ENCODE measurements at places on chromosomes 16 and 17.
A peak's percentile ranks its signal among the peaks of the same experiment; 100 is the strongest.

DNA sequence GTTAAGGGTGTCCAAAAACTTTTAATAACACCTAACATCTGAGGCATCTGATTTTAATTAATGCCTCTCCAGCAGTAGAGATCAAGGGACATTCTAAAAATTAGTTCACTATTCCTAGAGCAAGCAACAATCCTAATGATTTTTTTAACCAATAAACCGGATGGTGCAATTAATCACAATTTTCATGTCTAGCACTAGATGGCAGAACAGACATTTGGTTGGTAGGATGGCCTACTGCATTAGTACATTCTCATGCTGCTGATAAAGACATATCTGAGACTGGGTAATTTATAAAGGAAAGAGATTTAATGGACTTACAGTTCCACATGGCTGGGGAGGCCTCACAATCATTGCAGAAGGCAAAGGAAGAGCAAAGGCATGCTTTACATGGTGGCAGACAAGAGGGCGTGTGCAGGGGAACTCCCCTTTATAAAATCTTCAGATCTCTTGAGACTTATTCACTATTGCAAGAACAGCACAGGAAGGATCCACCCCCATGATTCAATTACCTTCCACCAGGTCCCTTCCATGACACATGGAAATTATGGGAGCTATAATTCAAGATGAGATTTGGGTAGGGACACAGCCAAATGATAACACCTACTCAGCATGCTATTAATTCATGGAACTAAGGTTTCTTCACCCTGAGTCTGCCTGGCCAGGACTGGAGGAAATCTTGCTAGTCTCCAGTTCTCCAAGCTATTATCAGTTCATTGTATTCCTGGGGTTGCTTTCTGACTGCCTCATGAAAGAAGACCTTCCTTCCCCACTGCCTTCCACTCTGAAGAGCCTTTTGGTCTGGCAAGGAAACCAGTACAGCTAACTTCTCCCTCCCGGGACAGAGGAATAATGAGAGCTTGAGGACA lies 24.8 kb downstream of the HS3ST3A1 start:
- no peak for DNase-seq

- no peak for DNase-seq
Measured at GRCh38 chr16:14364386-14365199, 265.5 kb downstream of the PARN start.

- no peak for DNase-seq
Measured at GRCh38 chr17:62706598-62707424, 79.3 kb downstream of the MRC2 start.

GRCh38 chr17:77681861-77682260 lies 276.6 kb upstream of the TNRC6C start:
- DNase-seq = no peak

DNA sequence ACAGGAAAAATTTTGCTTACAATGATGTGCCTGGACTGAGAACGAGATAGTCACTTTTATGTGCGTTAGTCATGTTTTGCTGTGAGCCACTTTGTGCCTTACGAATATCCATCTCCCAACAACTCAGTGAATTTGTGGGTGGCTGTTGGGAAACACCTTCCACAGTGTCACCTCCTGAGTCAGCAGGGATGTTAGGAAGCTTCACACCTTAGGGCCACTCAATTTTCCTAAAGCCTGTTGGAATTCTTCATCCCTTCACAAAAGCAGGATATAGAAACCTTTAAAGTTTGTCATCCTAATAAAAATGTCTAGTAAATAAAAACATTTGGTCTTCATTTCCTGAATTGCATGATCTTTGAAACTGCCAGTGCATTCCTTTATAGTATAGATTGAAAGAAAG lies 4.3 kb upstream of the KRTAP3-1 start:
- DNase-seq = no peak

DNA sequence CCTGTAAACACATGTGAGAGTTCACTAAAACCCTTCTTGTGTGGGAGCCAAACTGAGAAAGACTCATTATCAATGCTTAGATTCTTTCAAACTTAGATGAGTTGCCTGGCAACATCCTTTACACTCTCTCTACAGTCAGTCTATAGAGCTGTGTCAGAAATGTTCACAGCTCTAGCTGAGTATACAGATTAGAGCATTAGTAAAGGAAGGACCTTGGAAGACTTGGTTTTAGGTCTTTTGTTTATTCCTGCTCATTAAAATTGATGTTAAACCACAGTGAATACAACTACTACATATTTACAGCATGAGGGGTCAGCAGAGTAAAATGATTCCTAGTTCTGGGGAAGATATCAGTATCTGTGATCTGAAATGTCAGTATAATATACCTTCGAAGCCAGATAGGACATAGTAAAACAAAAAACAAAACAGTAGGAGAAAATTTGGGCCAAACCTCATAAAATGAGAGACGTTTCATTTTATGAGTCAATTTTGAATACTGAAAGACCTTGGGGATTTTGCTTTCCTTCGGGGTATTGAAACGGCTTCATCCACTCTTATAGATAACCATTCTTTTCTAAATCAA lies 186.0 kb downstream of the TANC2 start:
- no peak for DNase-seq

- no peak for DNase-seq
Measured at GRCh38 chr17:79600681-79601131, 10.1 kb downstream of the RBFOX3 start.

GRCh38 chr17:7750321-7750821 lies 32.8 kb downstream of the DNAH2 start:
- no peak for DNase-seq

DNA sequence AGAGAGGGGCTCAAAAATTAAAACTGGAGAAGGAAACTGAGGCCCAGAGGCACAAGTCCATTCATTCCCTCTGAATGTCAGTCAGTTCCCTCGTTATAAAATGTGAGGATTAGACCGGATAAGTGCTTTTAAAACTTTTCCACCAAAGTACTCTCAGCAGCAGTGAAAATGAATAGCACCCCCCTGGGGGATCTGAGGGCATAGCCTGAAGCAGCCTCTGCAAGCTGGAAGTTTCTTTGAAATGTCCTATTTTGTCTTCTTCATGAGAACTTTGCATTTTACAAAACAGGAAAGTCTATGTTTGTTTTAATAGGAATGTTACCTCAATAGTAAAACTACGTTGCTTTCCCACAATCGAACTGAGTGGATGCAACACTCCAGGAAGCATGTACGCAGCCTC lies 273.0 kb downstream of the CEP112 start:
- no peak for DNase-seq

GRCh38 chr17:40174514-40174913 lies 2.8 kb upstream of the RAPGEFL1 start:
- no peak for DNase-seq

GRCh38 chr17:39631403-39631802 lies 4.7 kb downstream of the PPP1R1B start:
- DNase-seq = no peak

- DNase-seq = no peak
Measured at GRCh38 chr17:4368341-4368740, 1.9 kb upstream of the UBE2G1 start.

DNA sequence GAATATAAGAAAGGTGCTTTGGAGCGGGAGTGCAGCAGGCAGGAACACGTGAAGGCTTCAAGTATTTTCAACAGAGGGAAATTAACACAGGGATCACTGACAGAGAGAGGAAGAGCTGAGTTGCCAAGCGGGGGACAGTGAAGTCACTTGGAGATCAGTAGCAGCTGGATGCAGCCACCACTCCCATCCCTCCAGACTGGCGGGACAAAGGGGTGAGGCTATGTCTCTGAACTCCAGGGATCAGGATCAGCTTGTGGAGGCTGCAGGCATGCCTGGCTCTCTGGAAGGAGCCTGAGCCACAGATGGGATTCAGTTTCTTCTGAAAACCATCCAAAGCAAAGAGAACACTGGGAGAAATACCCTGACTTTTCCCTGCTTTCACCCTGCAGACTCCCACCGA lies 113.7 kb upstream of the IRX3 start:
- DNase-seq = no peak

- DNase-seq = no peak
Measured at GRCh38 chr17:46033392-46033791, 34.3 kb downstream of the STH start.

DNA sequence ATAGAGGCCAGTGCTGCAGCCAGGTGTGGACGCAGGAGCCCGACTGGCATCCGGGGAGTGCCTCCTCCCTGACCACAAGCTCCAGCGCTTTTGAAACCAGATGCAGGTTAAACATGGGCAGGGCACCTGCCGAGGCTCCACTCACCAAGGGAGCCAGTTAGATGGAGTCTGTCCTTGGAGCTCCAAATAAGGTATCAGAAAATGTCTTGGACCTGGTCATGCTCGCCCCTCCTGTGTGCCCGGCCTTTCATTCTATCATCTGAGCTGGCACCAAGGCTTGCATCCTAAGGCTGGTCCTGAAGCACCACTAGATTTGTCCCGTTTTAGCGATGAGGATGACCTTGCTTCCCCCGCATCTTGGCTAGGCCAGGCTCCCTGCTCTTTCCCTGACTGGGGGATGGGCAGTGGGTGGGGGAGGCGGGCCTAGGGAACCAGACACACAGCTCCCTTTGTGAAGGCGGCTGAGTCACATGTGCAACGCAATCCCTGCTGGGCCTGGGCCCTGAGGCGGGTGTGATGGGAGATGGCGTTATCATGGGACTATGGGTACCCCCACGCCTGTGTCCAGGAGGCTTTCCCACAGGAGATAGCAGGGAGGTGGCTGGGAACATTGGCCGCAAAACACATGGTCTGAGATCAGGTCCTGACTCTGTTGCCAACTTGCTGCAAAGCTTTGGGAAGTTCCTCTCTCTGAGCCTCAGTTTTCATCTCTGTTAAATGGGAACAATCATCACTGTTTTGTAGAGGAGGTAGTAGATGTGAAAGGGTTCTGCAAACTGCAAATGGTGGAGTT lies 5.0 kb upstream of the ADGRG1 start:
- no peak for DNase-seq

- DNase-seq = no peak
Measured at GRCh38 chr16:23318639-23319038, 16.5 kb downstream of the SCNN1B start.

- DNase-seq = no peak
Measured at GRCh38 chr16:66002601-66003000, 363.9 kb upstream of the CDH5 start.

DNA sequence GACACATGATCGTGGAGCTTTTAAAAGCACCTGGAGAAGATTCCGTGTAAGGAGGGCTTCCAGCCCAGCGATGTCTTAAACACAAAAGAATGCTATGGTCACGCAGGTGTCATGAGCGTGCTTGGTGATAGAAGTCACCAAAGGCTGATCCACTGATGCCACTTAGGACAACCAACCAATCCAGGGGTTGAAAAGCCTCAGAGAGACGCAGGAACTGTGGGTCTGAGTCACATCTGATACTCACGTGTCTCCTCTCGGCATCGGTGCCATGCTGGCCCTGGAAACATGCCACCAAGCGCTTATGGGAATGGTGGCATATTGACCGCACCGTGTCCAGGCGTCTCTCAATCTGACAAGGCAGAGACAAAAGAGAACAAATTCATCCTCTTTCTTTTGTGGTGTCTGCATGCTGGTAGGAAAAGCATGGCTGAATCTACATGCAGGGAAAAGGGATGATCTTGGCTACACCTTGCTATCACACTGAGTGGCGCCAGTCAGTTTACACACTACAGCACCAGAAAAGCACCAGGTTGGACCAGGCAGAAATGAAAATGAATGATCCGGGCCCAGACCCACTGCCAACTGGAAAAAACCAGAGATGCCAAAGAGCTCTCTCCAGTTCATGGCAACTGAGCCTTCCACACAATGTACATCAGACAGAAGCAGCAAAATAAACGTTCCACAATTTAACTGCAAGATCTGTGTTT lies 38.0 kb downstream of the ARHGAP17 start:
- DNase-seq = no peak

DNA sequence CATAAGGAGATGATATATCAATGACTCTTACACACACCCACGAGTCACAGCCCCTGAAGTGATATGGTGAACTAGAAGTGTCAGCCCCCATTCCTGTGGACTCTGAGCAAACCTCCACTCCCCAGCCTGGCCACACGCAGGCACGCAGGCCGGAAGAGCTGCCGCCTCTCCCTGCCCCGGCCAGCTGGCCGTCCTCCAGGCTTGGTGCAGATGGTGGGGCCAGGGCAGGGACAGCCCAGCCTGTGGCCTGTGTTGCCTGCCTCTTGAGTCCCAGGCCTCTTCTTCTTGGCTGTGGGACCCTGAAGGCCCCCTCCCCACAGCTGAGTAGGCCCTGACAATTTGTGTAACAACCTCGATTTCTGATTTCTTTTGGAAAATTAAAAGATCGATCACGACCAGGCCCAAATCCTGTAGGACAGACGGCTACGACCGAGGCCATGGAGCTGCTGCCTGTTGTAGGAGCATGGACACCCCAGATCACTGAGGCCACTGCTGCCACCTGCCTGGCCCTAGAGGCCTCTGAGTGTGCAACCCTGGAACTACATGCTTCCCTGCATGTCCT lies 10.0 kb upstream of the MPRIP start:
- no peak for DNase-seq

DNA sequence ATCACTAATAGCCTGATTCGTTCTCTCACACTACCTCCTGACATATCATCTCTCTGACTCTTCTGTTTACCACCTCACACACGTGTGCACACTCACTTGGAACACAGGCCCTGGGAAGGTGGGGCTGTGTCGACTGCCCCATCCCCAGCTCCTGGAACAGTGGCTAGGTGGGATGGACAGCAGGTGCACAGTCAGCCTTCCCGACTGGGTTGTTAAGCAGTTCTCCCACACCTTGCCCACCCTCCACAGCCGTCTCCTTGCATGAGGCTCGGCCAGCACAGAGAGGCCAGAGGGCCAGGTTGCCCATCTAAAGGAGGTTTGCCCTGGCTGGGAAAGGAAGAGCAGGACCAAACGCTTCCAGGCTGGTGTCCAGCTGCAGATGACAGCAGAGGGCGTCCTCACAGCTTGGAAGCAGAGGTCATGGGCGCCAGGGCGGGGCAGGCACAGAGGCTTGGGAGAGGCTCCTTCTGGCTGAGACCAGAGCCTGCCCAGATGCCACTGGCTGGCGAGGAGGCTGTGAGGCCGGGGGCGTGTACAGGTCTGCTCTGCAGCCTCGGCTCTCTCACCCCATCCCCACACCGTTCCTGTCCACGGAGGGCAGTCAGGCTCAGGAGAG lies 92.8 kb downstream of the AMFR start:
- DNase-seq = no peak

- DNase-seq = no peak
Measured at GRCh38 chr16:31256466-31256865, 3.3 kb upstream of the ITGAM start.

DNA sequence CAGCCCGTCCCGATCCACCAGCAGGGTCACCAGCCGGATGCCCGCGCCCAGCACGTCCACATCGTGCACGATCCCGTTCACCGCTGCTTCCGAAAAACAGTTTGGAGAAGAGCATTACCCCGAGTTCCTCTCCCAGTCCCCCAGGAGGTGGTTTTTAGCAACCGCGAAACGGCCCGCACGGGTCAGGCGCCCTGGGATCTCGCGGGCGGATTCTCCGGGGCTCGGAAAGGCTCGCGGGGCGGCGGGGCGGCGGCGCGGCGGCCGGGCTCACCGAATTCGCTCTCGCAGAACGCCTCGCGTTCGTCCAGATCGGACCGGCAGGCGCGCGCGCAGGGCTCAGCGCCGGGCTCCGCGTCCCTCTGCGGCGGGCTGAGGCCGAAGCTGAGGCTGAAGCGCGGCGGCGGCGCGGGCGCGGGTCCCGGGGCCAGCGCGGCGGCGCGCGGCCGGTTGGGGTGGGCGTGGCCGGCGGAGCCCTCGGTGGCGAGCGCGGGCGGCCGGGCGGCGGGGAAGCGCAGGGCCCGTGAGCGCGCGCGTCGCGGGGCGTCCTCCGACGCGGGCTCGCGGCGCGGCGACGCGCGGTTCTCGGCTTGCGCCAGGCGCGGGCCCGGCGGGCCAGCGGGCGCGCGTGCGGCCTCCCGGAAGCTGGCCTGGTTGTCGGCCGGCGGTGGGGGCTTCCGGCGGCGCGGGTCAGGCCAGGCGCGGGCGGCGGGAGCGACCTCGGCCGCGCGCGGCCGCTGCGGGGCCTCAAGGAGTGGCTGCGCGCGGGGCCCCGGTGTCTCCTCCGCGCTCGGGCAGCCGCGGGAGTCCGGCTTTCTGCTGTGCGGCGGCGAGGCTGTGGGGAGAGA lies 2.9 kb downstream of the C17orf58 start:
- DNase-seq = peak; percentile 81
